ENCODE measurements at places on chromosomes 13 and 19. TPM values are rescaled to one million over a fixed set of nuclear protein-coding genes. Genes with fewer than 3 reads are reported as not detected.

CCDC194 gene
- total RNA-seq = 1.6 TPM

NPAS1 gene
- total RNA-seq = 0.52 TPM

SBK2 gene
- not detected for total RNA-seq

ZNF584 gene
- total RNA-seq = 15.1 TPM

HOMER3 gene
- not detected for total RNA-seq

ZNF320 gene
- 4.9 TPM for total RNA-seq

ZNF17 gene
- 10.5 TPM for total RNA-seq

RASAL3 gene
- total RNA-seq = 83.4 TPM

C19orf67 gene
- not detected for total RNA-seq

TIMM13 gene
- total RNA-seq = 184 TPM

SYNGR4 gene
- total RNA-seq = not detected

KL gene
- total RNA-seq = 0.72 TPM

KLK6 gene
- not detected for total RNA-seq

IL17D gene
- 0.88 TPM for total RNA-seq
